ENCODE measurements at places on chromosomes 2 and 18. TPM values are rescaled to one million over a fixed set of nuclear protein-coding genes. Genes with fewer than 3 reads are reported as not detected.

DNA sequence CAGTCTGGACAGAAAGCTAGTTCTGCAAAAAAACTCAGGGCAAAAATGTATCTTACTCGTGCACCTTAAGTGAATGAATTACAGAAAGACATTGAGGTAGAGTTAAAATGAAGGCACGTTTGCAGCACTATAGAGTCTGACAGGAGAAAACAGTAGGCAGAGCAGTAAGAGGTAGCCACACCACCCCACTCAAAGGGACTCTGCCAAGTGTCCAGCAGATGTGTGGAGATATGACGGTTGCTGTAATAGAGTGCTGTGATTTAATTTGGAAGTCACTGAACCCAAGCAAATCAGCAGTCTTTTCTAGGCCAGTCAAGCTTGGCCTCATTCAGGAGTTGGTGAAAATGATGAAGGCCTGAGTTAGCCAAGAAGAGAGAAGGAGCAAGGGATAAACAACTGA is 464.4 kb downstream of the PTPRM start:
- no peak overlapping the region for H3K4me3 ChIP-seq
- H3K4me1 ChIP-seq: no peaks in the 10 kb centered on the region
- H3K27ac ChIP-seq: no peak overlapping the region
- no peak for DNase-seq

DNA sequence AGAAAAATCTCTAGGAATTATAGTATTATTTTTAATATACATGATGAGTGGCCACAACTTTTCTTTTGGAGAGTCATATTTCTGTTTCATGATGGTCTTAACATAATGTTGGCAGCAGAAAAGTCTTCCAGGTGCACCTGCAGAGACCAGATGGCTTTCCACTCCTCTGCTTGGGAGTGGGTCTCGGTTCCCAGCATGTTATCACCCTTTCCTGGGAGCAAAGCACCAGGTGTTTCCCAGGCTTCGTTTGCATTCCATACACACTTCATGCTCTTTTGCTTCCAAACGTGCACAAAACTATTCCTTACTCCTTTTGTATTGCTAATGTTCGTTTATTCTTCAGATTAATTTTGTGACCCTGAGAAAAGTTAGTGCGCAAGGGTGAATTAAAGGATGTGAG is 305.2 kb downstream of the CDH2 start:
- no peaks in the 10 kb centered on the region for H3K36me3 ChIP-seq
- no peak for DNase-seq
- H3K27me3 ChIP-seq: no peaks in the 10 kb centered on the region
- no peaks in the 10 kb centered on the region for H3K4me1 ChIP-seq
- no peak overlapping the region for H3K27ac ChIP-seq

- no peaks in the 10 kb centered on the region for H3K27me3 ChIP-seq
- no peaks in the 10 kb centered on the region for H3K4me1 ChIP-seq
- no peak within 1 kb of the TSS for H3K27ac ChIP-seq
- H3K4me3 ChIP-seq: peak within 1 kb of the TSS; percentile 69
These were observed at the start of gene ACADL for GRCh38 chr2:210224941-210225672. Gene ACADL, minus strand, starts transcription at chr2:210225447. Its CDS starts 184 bp downstream, at chr2:210225263.

DNA sequence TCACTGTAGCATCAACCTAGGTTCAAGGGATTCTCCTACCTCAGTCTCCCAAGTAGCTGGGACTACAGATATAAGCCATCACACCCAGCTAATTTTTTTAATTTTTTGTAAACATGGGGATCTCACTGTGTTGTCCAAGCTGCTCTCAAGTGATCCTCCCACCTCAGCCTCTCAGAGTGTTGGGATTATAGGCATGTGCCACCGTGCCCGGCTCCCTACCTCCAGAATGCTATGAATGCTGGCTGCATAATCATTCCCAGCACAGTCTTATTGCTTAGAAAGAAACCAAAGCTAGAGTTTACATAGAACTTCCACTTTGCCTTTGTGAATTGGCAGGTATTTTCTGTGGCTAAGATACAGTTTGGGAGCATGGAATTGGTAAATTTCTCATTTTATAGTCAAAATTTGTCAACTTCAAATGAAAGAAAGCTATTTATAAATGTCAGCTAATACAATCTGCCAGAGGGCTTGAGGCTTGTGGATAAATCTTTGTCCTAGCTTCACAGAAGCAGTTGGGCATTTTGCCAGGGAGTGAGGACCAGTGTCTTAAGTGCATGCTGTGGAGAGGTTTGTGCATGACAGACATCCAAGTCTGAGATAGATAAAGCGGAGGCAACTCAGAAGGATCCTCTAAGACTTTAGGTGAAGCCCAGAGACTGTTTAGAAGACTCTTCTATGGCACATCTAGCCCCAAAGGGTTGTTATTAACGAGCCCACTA is 175.4 kb downstream of the ANTXR1 start:
- no peak for DNase-seq
- H3K27ac ChIP-seq: no peak overlapping the region
- H3K4me3 ChIP-seq: no peak overlapping the region

DNA sequence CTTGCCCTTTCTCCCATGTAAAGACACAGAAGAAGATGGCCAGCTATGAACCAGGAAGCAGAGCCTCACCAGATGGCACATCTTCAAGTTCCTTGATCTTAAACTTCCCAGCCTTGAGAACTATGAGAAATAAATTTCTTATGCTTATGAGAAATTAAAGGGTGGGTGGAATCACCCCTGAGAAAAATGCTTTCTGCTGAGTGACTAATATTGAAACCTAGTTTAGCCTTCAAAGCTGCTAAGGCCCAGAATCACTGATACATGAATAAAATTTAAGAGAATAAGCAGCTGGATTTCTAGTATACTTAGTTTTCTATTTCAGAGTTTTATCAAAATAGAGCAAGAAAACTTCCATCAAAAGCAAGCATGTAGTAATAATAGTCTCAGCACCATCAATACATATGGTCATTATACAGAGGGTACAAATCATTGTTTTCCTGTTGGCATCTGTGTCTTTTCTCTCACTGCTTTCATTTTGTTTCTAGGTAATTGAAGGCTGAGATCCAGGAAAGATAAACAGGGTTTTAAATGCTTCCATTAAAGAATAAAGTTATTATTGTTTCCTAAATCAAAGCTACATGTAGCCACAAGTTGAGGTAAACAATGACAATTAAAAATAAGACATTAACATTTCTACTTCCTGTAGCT is 53.3 kb upstream of the COL5A2 start:
- H3K4me1 ChIP-seq: no peaks in the 10 kb centered on the region
- H3K27ac ChIP-seq: no peak overlapping the region

DNA sequence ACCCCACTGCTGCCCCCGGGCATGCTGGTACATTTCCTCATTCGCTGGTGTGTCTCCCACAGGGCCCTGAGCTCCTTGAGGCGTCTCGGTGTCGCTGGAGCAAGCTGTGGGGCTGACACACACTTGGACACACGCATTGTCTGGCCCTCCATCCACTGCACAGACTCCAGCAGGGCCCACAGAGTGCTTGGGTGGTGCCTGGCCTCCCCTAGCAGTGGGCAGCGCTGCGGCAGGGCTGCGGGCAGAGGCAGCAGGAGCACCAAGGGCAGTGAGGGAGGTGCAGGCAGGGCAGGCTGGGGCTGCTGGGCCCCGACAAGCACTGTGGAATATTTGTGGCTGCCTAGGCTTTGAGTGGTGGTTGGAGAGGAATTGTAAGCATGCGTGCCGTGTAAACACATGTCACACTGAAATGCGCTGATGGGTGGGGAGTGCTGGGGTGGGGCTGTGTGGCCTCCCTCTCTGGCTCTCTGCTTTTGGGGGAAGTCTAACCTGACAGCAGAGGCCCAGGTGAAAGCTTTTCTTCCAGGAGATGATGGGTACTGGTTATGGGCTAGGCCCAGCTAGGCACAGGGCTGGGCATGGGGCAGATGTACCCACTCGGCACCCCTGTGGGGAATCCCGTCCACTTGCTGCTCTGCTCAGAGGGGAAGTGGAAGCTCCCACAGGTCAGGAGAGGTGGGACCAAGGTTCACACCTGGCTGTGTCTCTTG is 55.5 kb upstream of the HS6ST1 start:
- no peak overlapping the region for H3K27ac ChIP-seq
- H3K4me1 ChIP-seq: peaks cover 19% of the 10 kb centered on the region
- no peak overlapping the region for H3K4me3 ChIP-seq
- peak; percentile 93 for DNase-seq

DNA sequence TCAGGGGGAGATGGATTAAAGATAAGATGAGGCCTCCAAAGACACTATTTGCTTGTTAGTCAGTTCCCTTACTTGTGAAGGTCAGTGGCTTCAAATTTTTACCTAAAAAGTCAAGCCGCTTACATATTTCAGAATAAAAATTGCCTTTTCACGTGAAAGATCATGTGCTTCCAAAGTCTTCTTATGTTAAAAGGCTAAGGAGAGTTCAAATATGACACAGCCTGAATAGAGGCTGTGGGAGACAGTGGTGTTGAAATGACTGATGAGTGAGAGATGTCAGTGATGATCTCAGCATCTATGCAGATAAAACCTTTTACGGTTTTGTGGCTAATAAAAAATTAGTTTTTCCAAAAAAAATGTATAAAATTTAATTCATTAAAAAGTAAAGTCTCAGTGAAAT is 40.5 kb downstream of the UPP2 start:
- DNase-seq: no peak
- H3K27me3 ChIP-seq: no peaks in the 10 kb centered on the region
- H3K4me3 ChIP-seq: no peak overlapping the region
- H3K36me3 ChIP-seq: no peaks in the 10 kb centered on the region

GRCh38 chr18:22961156-22961555 is 28.0 kb downstream of the RBBP8 start:
- no peak overlapping the region for H3K4me3 ChIP-seq
- no peaks in the 10 kb centered on the region for H3K4me1 ChIP-seq
- H3K36me3 ChIP-seq: no peaks in the 10 kb centered on the region
- no peaks in the 10 kb centered on the region for H3K27me3 ChIP-seq

- H3K4me3 ChIP-seq: no peak overlapping the region
- H3K27ac ChIP-seq: no peak overlapping the region
- no peak for DNase-seq
- H3K36me3 ChIP-seq: no peaks in the 10 kb centered on the region
- no peaks in the 10 kb centered on the region for H3K27me3 ChIP-seq
These were observed 169.4 kb downstream of the PLCL1 start for GRCh38 chr2:197973772-197974171.

- no peaks in the 10 kb centered on the region for H3K27me3 ChIP-seq
- no peaks in the 10 kb centered on the region for H3K36me3 ChIP-seq
- no peaks in the 10 kb centered on the region for H3K4me1 ChIP-seq
- H3K4me3 ChIP-seq: no peak overlapping the region
- DNase-seq: no peak
These were observed 143.2 kb upstream of the KYNU start for GRCh38 chr2:142734231-142734630.

DNA sequence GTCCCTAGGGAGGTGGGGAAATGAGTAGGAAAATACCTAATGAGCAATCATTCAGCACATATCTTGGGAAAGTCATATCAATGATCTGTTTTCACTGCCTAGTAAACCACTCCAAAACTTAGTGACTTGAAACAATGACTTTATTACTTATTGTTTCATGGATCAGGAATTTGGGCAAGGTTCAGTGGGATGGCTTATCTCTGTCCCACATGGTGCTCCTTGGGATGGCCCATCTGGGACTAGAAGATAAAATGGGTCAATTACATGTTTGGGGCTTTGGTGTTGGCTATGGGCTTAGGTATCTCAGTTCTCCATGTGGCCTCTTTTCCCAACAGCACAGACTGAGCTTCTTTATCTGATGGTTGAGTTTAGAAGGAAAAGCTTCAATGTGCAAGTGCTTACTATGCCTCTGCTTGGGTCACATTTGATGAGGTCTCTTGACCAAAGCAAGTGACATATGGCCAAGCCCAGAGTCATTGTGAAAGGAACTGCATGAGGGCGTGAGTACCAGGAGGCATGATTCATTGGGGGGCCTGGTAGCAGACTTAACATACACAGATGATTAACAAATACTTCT is 218.1 kb upstream of the TNP1 start:
- no peak overlapping the region for H3K27ac ChIP-seq
- no peak overlapping the region for H3K4me3 ChIP-seq
- H3K4me1 ChIP-seq: peaks cover 16% of the 10 kb centered on the region

DNA sequence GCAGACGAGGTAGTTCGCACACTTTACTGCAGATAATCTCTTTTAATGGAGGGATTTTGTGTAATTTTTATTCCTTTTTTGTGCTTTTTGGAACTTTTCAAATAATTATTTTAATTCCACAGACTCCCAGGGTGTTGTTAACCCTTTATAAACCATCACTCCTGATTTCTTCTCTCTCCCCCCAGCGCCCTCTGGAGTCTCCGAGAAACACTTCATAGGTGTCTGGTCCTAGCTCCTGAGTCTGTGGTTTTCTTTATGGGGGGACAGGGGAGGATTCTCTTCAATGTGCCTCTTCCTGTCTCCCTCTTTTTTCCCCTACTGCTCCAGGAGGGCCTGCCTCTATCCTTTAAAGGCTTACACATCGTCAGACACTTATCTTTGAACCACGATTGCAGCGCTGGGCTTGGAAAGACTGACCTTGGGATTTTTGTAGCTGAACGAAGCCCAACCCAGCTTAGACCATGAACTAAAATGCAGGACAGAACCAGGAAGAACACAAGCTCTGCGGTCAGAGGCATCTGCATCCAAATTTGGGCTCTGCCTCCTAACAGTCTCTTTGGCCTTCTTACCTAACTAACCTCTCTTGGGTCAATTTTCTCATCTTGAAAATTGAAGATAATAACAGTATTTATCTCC is 7.1 kb upstream of the PKDCC start:
- H3K4me3 ChIP-seq: no peak overlapping the region
- H3K27ac ChIP-seq: no peak overlapping the region
- no peaks in the 10 kb centered on the region for H3K4me1 ChIP-seq
- no peak for DNase-seq
- peaks cover 5% of the 10 kb centered on the region for H3K27me3 ChIP-seq

ALKAL2 gene
- 1.3 TPM for total RNA-seq

CRYGC gene
- total RNA-seq: not detected

GPR55 gene
- total RNA-seq: 0.12 TPM

IL36B gene
- total RNA-seq: not detected

SGPP2 gene
- total RNA-seq: 0.20 TPM
